Type B pancreatic cell (in vitro differentiated cells): ENCODE measurements at places on chromosomes 5 and 9. TPM values are rescaled to one million over a fixed set of nuclear protein-coding genes. Genes with fewer than 3 reads are reported as not detected.

The MVB12B gene
- total RNA-seq: 11.4 and 26.1 TPM in 2 replicates

The FXN gene
- 17.7 and 22.0 TPM in 2 replicates for total RNA-seq

The BTNL8 gene
- 0.87 and 2.0 TPM in 2 replicates for total RNA-seq

The PRR16 gene
- total RNA-seq: 2.1 TPM in 2 replicates

The TMC1 gene
- not detected in 2 replicates for total RNA-seq

The PKD2L2 gene
- total RNA-seq: not detected in 2 replicates

The ALDH1B1 gene
- 13.3 and 29.1 TPM in 2 replicates for total RNA-seq

The PRDM9 gene
- not detected in 2 replicates for total RNA-seq

DNA sequence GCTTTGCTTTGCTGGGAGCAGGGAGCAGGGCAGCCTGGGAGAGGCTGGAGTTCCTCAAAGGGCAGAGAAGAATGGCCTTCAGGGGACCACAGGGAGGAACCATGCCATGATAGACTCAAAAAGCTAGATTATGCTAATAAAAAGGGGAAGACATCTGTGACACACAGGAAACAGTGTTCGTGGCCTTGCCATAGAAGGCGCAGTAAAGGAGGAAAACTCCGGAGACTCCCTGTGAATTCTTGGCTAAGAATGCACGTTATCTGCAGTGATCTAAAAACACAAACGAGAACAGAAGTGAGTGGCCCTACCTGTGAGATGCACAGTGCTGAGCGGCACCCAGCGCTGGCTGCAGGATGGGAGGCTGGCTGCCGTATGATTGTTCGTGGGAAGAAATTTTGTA, 15.9 kb upstream of the LTC4S start:
- peak overlapping the region; percentile 22 for H3K27ac ChIP-seq
- DNase-seq: no peak
- no peak overlapping the region for H3K4me3 ChIP-seq
- H3K27me3 ChIP-seq: no peaks in the 10 kb centered on the region
- peaks cover 10% of the 10 kb centered on the region for H3K36me3 ChIP-seq
- H3K4me1 ChIP-seq: no peaks in the 10 kb centered on the region

- H3K27ac ChIP-seq: no peak overlapping the region
- H3K4me1 ChIP-seq: no peaks in the 10 kb centered on the region
- H3K36me3 ChIP-seq: no peaks in the 10 kb centered on the region
- H3K4me3 ChIP-seq: no peak overlapping the region
- peaks cover 8% of the 10 kb centered on the region for H3K27me3 ChIP-seq
Observed at GRCh38 chr9:68609901-68610415, 69.3 kb upstream of the TMEM252 start.

- peaks cover 79% of the 10 kb centered on the region for H3K4me1 ChIP-seq
- peak overlapping the region; percentile 53 for H3K27ac ChIP-seq
- DNase-seq: no peak
- no peaks in the 10 kb centered on the region for H3K27me3 ChIP-seq
- peak overlapping the region; percentile 1 for H3K4me3 ChIP-seq
Observed at GRCh38 chr5:150639751-150640150, 709 bp upstream of the SYNPO start.

- H3K4me1 ChIP-seq: peaks cover 4% of the 10 kb centered on the region
- no peak overlapping the region for H3K4me3 ChIP-seq
- H3K27ac ChIP-seq: no peak overlapping the region
- no peak for DNase-seq
- H3K27me3 ChIP-seq: no peaks in the 10 kb centered on the region
Observed at GRCh38 chr5:114319236-114319635, 42.6 kb upstream of the KCNN2 start.

DNA sequence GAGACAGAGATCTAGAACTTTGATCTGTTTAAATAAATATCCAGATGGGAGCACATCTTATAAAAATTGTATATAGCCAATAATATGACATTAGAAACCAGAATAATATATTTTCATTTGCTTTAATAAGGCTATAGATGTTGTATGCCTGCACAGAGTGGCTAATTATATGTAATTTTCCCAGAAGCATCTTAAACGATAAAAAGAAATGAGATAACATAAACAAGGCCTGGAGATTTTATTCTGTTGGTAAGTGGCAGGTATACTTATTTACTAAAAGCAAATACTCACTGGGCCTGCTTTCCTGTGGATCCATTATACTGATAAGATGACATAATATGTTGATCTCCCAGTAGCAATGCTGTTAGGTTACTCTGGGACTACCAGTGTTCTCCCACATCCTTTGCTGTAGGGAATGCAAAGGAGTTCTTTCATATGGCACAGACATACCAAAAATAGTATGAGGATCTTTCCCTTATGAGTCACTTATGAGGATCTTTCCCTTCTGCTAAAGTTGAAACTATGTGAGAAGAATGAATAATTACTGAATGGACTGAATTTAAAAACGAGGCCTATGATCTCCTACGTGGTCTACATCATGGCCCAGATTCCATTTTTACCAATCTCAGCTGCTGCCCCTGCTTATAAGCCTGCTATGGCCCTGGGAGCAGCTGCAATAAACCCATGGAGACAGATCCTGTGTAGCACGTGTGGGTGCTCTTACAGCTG, 112.1 kb downstream of the NUDT12 start:
- DNase-seq: no peak
- no peak overlapping the region for H3K4me3 ChIP-seq
- no peaks in the 10 kb centered on the region for H3K27me3 ChIP-seq
- H3K4me1 ChIP-seq: peaks cover 13% of the 10 kb centered on the region
- H3K36me3 ChIP-seq: no peaks in the 10 kb centered on the region
- H3K27ac ChIP-seq: no peak overlapping the region

- H3K36me3 ChIP-seq: peaks cover 8% of the 10 kb centered on the region
- DNase-seq: no peak
- peak overlapping the region; percentile 21 for H3K4me3 ChIP-seq
- H3K4me1 ChIP-seq: peaks cover 16% of the 10 kb centered on the region
Observed at GRCh38 chr5:74433896-74434829, 206.4 kb downstream of the ENC1 start.

DNA sequence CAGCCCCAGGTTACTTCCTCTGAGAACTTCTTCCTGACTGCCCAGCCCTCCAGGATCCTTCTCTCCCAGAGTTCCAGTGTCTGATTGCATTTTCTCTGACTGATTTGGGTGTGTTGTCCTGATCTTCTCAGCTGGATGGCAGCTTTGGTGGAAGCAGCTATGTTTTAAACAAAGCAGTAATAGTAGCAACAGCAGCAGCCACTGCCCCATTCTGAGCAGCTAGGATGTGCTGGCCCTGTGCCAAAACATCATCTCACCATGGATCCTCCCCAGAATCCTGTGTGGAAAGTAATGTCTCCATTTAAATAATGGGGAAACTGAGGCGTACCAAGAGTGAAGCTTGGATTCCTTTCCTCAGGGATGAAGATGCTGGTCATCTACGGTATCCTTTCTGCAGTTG, 46.4 kb upstream of the PSD2 start:
- no peak for DNase-seq
- no peaks in the 10 kb centered on the region for H3K36me3 ChIP-seq
- peaks cover 61% of the 10 kb centered on the region for H3K4me1 ChIP-seq

GRCh38 chr5:10552183-10553143, 11.4 kb upstream of the ANKRD33B start:
- peaks cover 17% of the 10 kb centered on the region for H3K4me1 ChIP-seq
- H3K27me3 ChIP-seq: peaks cover 27% of the 10 kb centered on the region
- H3K27ac ChIP-seq: peak overlapping the region; percentile 3
- no peak for DNase-seq
- H3K36me3 ChIP-seq: no peaks in the 10 kb centered on the region

DNA sequence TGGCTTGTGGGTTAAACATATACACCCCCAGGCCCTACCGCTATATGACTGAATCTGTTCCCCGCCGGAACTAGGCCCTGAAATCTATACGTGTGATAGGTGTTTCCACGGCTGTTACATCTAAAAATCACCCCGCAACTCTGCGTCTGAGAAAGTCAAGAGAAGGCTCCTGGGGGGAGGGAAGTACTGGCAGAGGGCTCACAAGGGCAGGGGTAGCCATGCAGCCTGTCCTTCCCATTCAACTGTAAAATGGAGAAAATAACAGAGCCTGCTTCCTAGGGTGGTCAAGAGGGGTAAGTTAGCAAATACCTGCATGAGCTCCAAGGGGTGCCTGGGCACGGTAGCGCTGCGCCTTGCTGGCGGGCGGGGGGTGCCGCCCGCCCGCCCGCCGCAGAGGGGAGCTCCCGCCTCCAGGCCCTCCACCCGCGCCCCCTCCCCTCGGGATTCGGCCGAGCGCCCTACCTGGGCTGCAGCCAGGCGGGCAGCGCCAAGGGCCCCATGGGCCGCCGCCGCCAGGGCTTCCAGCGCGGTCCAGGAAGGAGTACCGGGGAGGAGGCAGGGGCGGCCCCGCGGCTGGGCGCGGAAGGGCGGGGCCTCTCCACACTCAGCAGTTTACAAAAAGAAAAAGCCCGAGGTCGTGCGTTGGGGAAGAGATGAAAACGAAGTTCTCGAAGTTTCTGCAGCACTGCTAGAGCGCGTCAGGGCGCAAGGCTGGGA, at the start of gene HACD4:
Gene HACD4 (minus strand): TSS at position 550 of the 717 bp plus-strand sequence. CDS start 50 bp downstream, at position 500.
- DNase-seq: no peak
- H3K4me1 ChIP-seq: peaks cover 6% of the 10 kb centered on the region
- H3K4me3 ChIP-seq: peak within 1 kb of the TSS; percentile 76
- peaks cover 6% of the 10 kb centered on the region for H3K36me3 ChIP-seq
- no peak within 1 kb of the TSS for H3K27ac ChIP-seq

DNA sequence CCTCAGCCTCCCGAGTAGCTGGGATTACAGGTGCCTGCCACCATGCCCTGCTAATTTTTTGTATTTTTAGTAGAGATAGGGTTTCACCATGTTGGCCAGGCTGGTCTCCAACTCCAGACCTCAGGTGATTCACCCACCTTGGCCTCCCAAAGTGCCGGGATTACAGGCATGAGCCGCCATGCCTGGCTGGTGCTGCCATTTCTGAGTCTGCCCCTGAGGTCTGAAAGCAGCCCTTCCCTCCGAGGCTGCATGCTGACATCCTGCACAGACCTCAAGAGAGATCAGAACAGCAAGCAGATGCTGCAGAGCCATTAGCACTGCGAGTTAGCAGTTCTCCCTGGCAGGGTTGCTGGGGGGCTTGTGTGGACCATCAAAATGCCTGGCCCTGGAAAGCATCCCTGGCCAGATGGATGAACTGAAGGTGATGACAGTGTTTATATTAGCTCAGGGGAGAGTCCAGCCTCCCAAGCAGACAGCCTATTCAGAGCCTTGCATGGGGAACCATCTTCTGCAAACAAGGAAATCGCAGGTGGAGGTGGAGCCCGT, 176.5 kb upstream of the PANK3 start:
- H3K4me3 ChIP-seq: no peak overlapping the region
- peaks cover 6% of the 10 kb centered on the region for H3K4me1 ChIP-seq
- DNase-seq: no peak
- H3K36me3 ChIP-seq: peaks cover 11% of the 10 kb centered on the region
- H3K27ac ChIP-seq: no peak overlapping the region

DNA sequence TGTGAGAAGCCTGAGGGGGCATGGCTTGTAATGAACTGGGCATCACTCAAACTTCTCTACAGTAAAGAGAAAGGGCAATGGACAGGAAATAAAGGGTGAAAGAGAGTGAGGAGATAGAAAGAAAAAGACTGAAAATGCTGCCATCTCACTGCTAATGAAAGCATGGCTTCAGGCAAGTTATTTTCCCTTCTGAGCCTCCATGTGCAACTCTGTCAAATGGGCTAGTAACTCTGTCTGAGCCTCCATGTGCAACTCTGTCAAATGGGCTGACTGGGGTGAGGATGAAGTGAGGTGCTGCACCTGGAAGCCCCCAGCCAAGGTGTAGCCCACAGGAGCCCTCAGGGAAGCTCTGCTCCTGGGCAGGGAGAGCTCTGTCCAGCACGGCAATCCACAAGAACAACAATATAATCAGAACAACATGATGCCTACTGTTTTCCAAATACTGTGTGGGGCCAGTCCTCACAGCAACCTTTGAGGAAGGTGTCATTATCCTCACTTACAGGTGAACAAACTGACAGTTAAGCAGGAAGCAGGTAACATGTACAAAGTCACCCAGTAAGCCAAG, 73.8 kb upstream of the XPA start:
- H3K27me3 ChIP-seq: peaks cover 32% of the 10 kb centered on the region
- no peaks in the 10 kb centered on the region for H3K4me1 ChIP-seq
- DNase-seq: no peak
- H3K27ac ChIP-seq: no peak overlapping the region
- no peak overlapping the region for H3K4me3 ChIP-seq
- no peaks in the 10 kb centered on the region for H3K36me3 ChIP-seq
